Adipocyte (in vitro differentiated cells): ENCODE measurements at places on chromosomes 4 and X.

- no peak for DNase-seq
Measured at GRCh38 chr4:165609653-165610052, 230.8 kb downstream of the CPE start.

GRCh38 chrX:122546269-122546668, 637.8 kb upstream of the GRIA3 start:
- no peak for DNase-seq

GRCh38 chr4:39631700-39632079, 7.0 kb downstream of the SMIM14 start:
- DNase-seq = no peak

- DNase-seq = no peak
Measured at GRCh38 chrX:37746218-37746941, 33.5 kb upstream of the CYBB start.

DNA sequence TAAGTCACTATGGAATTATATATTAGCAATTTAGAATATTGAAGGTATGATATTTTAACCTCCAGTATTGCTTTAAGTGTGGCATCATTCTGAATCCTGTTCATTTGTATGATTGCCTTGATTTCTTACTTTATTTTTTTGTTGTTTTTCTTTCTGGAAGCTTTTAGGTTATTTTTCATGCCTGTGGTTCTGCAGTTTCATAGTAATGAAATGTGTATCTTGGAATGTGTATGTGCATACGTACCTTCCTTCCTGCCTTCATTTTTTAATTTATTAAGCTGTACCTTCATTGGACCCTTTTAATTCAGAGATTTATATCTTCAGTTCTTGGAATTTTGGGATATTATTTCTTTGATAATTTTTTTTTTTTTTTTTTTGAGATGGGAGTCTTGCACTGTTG, 22.1 kb downstream of the CPEB2 start:
- peak; percentile 66 for DNase-seq

DNA sequence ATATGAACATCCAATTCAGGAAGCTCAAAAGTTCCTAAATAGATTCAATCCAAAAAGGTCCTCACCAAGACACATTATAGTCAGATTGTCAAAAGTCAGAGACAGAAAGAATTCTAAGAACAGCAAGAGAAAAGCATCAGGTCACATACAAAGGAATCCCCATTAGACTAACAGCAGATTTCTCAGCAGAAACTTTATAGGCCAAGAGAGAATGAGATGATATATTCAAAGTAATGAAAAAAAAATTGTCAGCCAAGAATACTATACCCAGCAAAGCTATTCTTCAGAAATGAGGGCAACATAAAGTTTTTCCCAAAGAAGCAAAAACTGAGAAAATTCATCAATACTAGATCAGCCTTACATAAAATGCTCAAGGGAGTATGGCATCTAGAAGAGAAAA, 106.6 kb upstream of the SH3RF1 start:
- DNase-seq = no peak

DNA sequence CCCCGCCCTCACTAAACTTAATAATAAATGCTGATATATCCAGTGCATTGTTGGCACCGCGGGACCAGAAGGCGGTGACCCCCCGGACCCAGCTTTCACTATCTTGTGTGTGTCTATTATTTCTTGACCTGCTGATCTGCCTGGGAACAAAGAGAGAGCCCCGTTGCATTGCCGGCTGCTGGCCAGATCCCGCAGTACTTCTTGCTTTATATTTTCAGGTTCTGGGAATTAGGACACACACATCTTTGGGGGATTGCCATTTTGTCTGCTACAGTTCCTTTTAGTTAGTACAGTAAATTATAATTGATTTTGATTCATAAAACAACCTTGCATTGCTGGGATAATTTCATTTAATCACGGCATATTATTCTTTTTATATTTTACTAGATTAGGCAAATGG, 2.2 kb upstream of the RTL8B start:
- DNase-seq = no peak

DNA sequence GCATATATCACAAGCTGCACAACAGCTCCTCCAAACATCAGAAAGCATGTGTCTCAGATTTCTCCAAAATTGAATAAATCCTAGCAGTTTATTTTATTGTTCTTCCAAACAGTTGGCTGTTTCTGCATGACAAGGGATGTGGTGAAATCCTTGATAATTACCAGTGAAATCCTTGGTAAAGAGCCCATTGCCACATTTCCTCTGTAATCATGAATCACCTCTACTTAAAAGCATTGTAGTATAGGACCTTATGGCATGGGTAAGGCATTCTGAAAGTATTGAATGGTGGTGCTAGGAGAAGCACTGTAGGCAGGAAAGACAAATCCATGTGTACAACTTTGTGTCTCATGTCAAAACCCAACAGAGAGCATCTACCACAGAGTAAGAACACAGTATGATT, 135.8 kb upstream of the NDST3 start:
- no peak for DNase-seq

DNA sequence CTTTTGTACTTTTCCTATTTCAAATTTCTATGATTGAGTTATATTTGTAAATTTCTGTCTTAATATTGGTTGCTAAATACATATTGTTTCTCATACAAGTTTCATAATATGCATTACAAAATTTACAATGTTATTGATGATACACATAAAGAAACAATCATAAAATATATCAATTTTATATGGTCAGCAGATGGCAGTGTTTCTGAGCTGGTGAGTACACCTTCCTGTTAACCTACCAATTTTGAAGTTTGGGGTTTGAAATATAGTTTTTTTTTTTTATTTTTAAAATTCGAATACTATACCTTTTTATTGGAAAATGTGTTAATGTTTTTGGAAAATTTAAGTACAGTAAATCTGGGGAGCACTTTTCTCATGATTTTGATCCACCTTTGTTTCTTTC, 1953.1 kb upstream of the ADGRL3 start:
- peak; percentile 20 for DNase-seq

DNA sequence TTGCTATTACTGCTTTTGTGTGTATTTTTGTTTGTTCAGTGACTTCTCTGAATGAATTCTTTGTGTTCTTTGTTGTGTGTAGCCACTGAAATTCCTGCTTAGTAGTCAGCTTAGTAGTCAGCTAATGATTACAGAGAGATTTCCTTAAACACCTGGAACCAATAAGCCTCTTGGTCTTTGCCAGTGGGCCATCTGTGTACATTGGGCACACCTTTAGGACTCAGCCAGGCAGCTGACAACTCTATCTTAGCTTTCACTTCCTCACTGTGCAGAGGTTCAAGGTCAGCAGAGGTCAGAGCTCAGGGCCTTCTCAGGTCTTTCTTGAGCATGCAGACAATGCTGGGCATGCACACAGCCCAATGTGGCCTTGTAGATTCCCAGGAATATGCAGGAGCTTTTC, 59.3 kb downstream of the RWDD4 start:
- no peak for DNase-seq

GRCh38 chr4:5750052-5750945, 39.3 kb downstream of the EVC start:
- peak; percentile 67 for DNase-seq

- DNase-seq = no peak
Measured at GRCh38 chr4:81460191-81460701, 11.5 kb downstream of the RASGEF1B start.

DNA sequence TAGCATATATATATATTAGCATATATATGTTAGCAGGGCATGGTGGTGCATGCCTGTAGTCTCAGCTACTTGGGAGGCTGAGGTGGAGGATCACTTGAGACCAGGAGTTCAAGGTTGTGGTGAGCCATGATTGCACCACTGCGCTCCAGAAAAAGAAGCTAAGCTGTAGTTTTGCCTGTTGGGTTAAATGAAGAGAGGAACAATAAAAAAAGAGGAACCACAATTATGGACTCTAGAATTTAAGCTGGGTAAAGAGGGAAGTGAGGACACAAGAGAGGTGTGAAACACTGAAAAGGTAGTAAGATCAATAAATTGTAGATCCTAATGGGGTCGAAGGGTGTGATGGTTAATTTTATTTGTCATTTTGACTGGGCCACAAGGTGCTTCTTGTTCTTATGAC, 40.5 kb upstream of the HSD17B10 start:
- DNase-seq = no peak

DNA sequence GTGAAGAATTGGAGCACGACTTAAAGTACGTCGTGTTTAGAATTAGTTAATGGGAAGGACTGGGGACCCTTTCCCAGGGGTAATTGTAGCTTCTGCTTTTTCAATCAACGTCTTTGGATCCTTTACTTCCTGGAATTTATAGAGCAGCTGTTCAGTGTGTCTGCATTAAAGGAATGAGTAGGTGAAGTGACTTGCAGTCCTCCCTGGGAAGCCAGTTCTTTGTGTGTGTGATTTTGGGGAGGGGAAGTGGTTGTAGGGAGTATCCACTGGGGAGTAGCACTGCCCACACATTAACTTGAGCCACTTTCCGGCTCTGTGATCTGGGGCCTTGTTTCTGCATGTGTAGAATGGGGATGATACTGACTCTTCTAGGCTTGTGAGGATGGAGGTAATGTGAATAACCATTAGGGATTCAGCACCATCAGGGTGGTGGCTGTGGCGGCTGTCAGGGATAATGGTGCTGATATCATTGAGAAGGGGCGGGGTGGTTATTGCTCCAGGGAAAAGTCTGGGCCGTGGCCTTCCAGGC, 54.7 kb downstream of the TMEM131L start:
- no peak for DNase-seq

DNA sequence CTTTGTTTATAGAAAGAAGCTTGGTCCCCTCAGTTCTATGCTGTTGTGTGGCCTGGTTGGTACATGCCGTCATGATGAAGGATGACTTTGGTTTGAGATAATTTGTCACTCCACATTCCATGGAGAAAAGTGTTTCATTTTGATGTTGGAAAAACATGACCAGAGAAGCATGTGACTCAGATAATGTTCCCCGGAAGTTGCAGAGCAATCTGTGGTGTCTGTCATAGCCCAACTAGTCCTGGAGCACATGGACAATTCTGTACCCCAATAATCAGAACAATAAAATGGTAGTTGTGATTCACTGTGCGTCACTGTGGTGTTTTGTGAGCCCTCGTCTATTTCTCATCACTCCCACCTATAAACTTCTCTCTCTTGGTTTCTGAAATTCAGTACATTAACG, 85.1 kb downstream of the PDK3 start:
- no peak for DNase-seq

DNA sequence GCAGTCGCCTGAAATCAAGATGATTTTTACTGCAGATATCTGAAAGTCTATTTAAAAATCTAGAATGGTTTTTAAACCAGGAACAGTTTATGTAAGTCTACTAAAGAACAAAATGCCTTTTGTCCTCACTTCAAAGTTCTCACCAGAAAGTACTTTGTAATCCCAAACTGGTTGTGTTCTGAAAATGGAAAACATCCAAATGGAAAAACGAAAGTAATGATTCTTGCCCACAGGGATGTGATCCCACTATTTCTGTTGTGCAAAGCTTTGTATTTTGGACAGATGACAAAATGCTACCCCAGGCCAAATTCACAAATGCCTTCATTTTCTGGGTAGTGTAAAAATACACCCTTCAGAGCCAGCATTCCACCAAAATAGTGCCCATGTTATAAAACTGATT, 265.5 kb upstream of the FTHL17 start:
- DNase-seq = no peak

- DNase-seq = no peak
Measured at GRCh38 chr4:168859888-168860694, 150.0 kb downstream of the CBR4 start.

DNA sequence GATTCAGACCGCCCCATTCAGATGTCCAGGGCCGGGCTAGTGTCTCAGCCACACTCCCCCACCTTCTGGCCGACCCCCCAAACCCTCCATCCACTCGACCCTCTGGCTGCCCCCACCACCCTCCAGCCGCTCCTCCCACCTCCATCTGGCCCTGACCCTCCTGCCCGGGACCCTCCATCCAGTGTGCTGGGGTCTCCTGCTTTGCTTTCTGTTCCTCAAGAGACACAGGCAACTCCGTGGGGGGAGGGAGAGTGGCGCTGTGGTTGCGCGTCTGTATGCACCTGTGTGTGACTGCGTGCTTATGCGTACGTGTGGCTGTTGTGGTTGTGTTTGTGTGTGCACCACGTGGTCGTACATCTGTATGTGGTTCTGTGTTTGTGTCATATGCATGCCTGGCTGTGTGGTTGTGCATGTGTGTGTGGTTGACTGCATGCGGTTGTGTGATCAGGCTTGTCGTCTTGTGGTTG, 33.3 kb downstream of the CPLX1 start:
- no peak for DNase-seq

DNA sequence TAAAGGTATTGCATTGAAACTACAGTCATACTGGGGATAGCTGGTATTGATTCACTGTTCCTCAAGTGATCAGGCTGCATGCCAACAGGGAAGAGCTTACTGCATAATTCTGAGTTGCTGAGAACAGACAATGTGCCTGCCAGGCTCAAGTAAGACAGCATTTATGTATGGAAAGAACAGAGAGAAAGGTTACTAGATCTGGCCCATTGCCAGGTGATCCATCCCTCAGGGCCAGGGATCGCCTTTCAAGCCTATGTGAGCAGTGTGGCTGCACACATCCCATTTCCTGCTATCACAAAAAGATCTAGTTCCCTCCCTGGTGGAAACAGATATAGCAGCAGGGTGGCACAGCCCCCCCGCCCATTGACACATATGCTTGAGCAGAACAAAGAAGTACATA, 254.0 kb downstream of the TMA16 start:
- DNase-seq = no peak

- DNase-seq = peak; percentile 74
Measured at GRCh38 chrX:140057001-140057411, 91.7 kb upstream of the CXorf66 start.

- peak; percentile 75 for DNase-seq
Measured at GRCh38 chr4:76090241-76090691, 15.8 kb downstream of the ART3 start.

DNA sequence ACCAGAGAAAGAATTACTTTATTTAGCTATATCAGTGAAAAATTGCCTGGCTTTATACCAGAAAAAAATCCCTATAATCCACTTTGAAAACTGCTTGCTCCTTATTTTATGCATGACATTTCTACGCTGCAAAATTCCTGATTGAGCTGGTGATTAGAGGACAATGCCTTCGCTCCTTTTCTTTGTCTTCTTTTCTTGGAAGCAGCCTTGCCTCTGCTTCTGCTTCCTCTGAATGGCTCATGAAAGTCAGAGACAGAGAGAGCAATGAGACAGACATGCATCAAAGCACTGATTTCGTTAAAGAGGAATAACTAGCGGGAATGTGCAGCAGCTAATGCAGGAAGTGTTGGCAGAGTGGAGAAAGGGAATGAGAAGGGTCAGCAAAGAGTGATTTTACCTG, 294.3 kb upstream of the IGFBP7 start:
- DNase-seq = no peak

GRCh38 chrX:68498508-68499379, at the start of gene YIPF6:
TSS of gene YIPF6 (plus strand) at chrX:68499051. CDS start at chrX:68499067, 16 bp downstream.
- DNase-seq = peak; percentile 85

GRCh38 chr4:111031596-111031995, 408.7 kb upstream of the PITX2 start:
- DNase-seq = no peak

DNA sequence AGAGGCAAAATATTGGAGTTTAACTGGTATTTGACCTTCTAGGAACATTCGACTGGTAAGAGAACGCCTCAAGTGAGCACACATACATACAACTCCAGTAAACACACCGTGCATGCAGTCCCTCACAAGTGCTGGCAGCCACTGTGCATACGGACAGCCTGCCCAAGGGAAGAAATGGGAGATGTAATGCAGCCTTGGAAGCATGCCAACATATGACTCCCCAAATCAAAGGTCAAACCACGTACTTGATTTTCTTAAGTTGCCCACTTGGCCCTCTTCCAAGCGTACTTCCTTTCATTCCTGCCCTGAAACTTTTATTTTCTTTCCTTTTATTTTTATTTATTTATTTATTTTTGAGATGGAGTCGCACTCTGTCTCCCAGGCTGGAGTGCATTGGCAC, 206.6 kb downstream of the SPRY1 start:
- no peak for DNase-seq
